ENCODE measurements at places on chromosomes 6 and 20.

- no peak for DNase-seq
- no peaks in the 10 kb centered on the region for H3K4me1 ChIP-seq
- peaks cover 5% of the 10 kb centered on the region for H3K36me3 ChIP-seq
- no peak overlapping the region for H3K4me3 ChIP-seq
Observed at GRCh38 chr20:17666481-17666880, 15.6 kb downstream of the RRBP1 start.

GRCh38 chr6:166796610-166797009 is 159.7 kb downstream of the RNASET2 start:
- H3K4me1 ChIP-seq, result no peaks in the 10 kb centered on the region
- no peak overlapping the region for H3K27ac ChIP-seq
- no peaks in the 10 kb centered on the region for H3K27me3 ChIP-seq
- H3K4me3 ChIP-seq, result no peak overlapping the region
- no peak for DNase-seq

DNA sequence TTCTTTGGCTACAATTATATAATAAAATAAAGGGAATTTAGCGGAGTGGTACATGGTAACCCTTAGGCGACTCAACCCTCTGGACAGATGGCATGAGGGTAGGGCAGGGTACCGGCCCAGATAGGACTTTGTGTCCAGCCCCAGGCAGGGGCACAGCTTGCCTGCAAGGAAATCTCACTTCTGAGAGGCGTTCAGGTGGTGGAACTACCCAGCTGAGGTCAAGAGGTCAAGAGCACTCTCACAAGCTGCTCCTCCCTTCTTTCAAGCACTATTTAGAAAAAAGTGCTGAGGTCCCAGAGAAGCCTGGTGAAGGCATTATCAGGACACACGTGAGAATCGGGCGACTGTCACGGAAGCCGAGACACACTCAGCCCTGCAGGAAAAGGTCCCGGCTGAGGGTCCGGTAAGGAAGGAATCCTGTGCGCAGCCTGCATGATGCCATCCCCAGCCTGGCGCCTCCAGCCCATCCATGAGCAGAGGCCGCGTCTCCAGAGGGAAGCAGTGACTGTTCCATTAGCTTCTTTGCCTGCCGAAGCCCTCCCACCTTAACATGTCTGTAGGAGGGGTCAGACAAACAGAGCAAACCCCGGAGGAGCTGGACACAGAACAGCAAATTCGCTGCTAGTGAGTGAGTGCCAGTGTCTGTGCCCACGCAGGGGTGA is 54.8 kb downstream of the WDR27 start:
- H3K36me3 ChIP-seq, result peaks cover 7% of the 10 kb centered on the region
- H3K27me3 ChIP-seq, result no peaks in the 10 kb centered on the region

DNA sequence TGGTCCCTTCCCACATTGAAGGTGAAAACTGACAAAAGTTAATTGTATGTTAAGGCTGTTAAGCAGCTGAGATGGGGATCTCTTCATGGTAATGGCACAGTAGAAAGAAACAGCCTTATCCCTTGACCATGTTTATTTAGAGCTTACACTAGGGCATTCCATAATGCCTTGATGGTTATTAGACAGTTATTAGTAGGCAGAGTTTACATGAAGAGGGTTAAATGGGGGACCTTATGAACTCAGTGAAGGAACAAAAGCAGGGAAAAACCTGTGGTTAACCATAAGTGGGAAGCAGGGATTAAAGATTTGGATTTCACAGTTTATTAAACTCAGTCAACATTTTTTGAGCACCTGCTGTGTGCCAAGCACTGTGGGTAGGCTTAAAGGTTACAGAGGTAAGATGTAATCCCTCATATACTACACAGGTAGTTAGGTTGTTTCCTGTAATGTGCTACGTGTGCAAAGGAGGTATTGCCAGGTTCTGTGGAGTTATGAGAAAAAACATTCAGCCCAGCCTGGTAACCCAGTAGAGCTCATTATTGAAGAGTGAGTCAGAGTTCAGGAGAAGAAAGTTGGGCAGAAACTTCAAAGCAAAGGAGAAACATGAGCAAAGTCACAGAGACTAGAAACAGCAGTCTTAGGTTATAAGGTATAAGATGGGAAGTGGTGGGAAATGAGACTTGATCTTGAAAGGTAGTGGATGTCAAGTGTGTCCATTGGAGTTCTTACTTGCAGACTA is 32.3 kb upstream of the GNRH2 start:
- H3K27me3 ChIP-seq, result no peaks in the 10 kb centered on the region
- DNase-seq, result peak; percentile 59
- peaks cover 5% of the 10 kb centered on the region for H3K4me1 ChIP-seq
- H3K4me3 ChIP-seq, result no peak overlapping the region
- H3K36me3 ChIP-seq, result peaks cover 20% of the 10 kb centered on the region

DNA sequence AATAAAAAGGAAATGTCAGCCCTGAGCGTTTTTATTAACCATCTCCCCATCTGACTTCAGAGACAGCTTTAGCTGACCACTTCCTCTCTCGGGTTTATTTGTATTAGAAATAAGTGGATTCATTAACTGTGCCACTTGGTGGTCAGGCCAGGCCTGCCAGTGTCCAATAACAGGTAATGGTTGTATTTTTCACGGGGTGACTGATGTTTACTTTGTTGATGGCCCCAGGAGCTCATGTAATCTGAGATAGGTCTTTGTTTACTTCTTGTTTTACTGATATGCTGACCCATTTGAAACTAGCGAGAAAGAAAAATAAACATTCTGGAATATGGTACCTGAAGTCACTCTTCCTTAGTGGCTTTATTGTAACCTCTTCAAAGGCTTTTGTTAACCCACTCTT is 504.3 kb upstream of the SLC35B3 start:
- no peaks in the 10 kb centered on the region for H3K36me3 ChIP-seq
- no peaks in the 10 kb centered on the region for H3K27me3 ChIP-seq
- H3K27ac ChIP-seq, result no peak overlapping the region
- H3K4me1 ChIP-seq, result peaks cover 18% of the 10 kb centered on the region

DNA sequence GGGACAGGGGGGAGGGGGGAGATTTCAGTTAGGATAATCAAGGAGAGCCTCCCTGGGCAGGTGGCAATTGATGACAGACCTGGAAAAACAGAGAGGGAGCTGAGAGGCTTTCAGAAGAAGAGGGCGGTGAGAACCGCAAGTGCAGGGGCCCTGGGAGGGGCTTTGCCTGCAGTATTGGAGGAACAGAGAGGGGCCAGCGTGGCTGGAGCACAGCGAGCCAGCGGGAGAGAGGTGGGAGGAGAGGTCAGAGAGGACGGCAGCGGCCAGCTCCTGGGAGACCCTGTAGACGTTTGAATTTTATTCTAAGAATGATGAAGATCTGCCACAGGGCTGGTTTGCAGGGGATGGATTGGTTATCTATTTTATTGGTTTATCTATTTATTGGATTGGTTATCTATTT is 34.5 kb upstream of the NOL4L start:
- no peaks in the 10 kb centered on the region for H3K36me3 ChIP-seq
- peaks cover 15% of the 10 kb centered on the region for H3K27me3 ChIP-seq
- H3K4me3 ChIP-seq, result no peak overlapping the region

GRCh38 chr20:61575151-61575937 is 323.3 kb downstream of the CDH4 start:
- H3K27me3 ChIP-seq, result peaks cover 5% of the 10 kb centered on the region
- H3K4me3 ChIP-seq, result no peak overlapping the region
- no peak for DNase-seq
- H3K4me1 ChIP-seq, result no peaks in the 10 kb centered on the region

DNA sequence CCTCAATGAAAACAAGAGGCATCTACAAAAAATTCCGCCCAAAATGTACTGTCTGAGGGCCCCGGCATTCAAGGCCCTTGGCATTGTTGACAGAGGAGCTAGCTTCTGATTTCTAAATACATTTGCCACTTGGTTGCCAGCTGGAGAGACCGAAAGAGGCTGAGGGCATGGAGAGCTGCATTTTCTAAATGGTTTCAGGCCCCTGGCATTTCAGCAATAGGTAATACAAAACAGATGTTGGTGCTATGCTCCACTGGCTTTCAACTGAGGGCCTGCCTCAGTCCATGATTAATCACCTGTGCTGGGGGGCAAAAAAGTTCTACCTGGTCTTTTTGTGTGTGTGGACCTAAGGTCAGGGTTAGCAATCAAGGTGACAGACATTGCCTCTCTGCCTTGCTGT is 79.5 kb upstream of the ISM1 start:
- H3K4me3 ChIP-seq, result no peak overlapping the region
- H3K4me1 ChIP-seq, result no peaks in the 10 kb centered on the region
- no peak overlapping the region for H3K27ac ChIP-seq
- no peaks in the 10 kb centered on the region for H3K36me3 ChIP-seq
- no peaks in the 10 kb centered on the region for H3K27me3 ChIP-seq

Data from SJCRH30 (cell line).